Pulmonary artery endothelial cell (primary cell): ENCODE measurements at places on chromosomes 11 and 22. TPM values are rescaled to one million over a fixed set of nuclear protein-coding genes. Genes with fewer than 3 reads are reported as not detected.

DNA sequence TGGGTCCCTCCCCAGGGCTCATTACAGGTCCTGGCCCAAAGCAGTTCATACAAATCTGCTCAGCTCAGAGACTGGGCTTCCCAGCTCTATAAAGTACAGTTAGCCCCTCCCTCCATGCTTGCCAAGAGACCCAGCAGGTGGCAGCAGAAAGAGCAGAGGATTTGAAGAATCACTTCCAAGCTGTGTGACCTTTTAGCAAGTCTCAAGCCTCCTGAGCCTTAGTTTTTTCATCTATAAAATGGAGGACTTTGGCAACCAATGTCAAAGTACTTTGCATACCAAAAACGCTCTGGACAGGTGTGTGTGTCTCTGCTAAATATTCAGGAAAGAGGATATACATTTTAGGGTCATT lies 26.6 kb downstream of the RELT start:
- no peak for DNase-seq

DNA sequence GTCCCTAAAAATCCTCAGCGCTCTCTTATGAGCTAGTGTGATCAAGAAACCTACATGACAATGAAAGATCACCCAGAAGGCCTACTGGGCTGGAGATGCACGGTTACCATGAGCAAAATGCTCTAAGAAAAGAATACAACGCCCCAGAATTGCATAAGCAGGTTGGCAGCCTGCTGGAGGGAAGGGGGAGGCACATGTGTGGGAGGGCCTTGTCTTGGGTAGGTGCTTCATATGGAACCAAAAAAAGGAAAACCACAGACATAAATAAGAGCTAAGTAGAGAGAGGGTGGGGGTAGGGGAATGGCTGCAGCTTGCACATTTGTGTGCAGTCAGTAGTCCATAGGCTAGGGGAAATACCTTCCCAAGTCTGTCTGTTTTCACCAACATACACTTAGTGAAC lies 2.8 kb downstream of the SIAE start:
- no peak for DNase-seq

DNA sequence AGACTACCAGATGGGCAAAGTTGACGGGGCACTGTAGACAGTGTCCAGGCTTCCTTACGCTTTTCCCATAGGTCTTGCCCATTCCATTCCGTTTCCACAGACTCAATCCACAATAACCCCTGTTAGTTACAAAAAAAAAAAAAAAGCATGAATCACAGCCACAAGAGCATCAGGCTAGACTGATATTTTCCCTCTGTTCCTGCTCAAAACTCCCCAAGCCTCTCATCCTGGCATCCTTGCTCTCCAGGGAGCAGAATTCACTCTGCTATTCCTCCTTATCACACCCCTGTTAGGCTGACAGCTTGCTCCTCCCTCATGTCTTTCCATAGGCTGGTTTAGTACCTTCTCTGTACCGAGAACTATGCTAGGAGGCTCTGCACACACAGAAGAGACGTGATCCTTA lies 42.2 kb downstream of the TMEM123 start:
- no peak for DNase-seq

DNA sequence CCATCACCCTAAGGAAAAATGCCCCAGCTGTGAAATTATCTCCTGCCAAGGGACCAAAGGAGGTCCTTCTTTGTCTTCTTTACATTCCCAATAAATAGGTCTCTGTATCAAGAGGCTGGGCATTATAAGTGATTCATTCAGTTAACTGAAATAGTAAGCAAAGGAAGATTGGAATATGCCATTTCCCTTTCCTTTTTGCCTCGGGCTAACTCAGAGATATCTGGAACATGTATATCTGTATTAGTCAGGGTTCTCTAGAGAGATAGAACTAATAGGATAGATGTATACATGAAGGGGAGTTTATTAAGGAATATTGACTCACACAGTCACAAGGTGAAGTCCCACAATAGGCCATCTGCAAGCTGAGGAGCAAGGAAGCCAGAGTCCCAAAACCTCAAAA lies 15.3 kb upstream of the CWF19L2 start:
- no peak for DNase-seq

DNA sequence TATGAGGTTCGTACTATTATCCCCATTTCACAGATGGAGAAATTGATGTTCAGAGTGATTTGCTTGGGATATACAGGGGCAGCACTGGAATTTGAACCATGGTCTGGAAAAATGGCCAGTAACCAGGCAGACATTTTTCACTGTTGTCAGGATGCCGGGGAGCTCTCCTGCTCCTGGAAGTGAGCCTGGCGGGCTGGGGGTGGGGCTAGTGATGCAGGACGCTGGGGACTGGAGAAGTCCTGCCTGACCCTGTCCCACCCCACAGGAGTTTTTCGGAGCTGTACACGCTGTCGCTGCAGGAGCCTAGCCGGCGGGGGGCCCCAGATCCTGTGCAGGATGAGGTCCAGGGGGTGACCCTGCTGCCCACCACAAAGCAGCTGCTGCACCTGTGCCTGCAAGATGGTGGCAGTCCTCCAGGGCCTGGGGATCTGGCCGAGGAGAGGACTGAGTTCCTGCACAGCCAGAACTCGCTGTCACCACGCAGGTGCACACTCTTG lies 11.1 kb downstream of the SIPA1 start:
- DNase-seq = no peak

- no peak for DNase-seq
Measured at GRCh38 chr11:3885855-3886254, 30.4 kb downstream of the STIM1 start.

DNA sequence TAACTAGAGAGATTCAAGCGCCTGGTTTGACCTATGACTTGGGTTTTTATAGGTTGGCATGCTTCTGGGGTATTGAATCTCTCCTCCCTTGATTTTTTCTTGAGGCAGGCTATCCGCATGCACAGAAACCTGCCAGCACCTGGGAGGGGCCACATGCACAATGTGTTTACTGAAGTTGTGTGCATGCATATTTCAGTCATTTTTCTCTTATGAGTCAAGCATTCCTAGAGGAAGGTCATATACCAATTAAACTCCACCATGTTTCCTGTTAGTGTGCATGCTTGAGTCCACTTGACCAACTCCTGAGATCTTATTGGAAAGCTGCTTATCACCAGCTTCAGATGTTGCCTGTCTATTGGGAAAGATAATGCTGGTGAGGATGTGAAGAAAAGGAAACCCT lies 1718.4 kb downstream of the LRRC4C start:
- DNase-seq = no peak

The GLYATL2 gene
- not detected in 2 replicates for total RNA-seq

DNA sequence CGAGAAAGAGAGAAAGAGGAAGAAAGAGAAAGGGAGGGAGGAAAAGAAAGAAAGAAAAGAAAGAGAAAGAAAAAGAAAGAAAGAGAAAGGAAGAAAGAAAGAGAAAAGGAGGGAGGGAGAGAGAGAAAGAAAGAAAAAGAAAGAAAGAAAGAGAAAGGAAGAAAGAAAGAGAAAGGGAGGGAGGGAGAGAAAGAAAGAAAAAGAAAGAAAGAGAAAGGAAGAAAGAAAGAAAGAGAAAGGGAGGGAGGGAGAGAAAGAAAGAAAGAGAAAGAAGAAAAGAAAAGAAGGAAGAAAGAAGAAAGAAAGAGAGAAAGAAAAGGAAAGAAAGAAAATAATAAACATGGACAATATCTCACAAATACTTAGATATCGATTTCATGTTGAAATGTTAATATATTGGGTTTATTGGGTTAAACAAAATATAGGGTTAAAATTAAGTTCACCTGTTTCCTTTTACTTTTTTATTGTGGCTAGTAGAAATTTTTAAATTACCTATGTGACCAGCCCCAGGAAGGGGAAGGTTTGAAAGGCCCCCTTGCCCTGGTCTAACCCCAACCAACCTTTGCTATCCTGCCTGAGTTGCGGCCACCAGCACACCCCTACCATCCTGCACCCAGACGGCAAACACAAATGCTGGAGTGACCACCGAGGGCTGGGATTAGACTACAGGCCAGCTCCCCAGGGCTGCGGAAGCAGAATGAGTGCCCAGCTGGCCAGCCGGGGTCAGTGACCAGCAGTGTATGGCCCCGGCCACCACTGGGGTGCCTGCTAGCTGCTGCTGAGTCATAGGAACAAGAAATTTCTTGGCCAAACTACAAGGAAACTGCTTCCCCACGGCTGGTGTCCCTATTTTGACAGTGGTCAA lies 81.0 kb upstream of the FGF3 start:
- DNase-seq = peak; percentile 35

GRCh38 chr11:1844221-1845094 lies 5.7 kb downstream of the TNNI2 start:
- DNase-seq = no peak

- no peak for DNase-seq
Measured at GRCh38 chr11:129090056-129090455, 102.1 kb downstream of the ARHGAP32 start.

GRCh38 chr22:32745251-32745995 lies 56.1 kb upstream of the TIMP3 start:
- no peak for DNase-seq

DNA sequence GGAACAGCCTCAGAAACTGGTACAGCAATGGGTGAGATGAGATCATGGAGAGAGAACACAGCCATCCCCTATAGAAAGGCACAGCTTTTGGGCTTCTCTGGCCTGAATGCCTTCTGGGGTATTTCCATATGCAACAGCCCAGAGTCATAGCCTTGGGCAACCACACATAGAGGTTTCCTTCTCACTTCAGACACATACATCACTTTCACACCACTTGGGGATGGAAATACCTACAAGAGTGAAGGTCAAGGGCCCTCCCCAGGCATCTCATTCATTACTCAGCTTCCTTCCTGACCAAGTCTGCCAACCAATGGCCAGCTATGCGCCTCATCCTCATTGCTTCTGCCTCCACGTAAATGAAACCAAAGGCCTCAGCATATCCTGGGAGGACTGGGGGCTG lies 17.7 kb upstream of the OLFML1 start:
- DNase-seq = no peak

DNA sequence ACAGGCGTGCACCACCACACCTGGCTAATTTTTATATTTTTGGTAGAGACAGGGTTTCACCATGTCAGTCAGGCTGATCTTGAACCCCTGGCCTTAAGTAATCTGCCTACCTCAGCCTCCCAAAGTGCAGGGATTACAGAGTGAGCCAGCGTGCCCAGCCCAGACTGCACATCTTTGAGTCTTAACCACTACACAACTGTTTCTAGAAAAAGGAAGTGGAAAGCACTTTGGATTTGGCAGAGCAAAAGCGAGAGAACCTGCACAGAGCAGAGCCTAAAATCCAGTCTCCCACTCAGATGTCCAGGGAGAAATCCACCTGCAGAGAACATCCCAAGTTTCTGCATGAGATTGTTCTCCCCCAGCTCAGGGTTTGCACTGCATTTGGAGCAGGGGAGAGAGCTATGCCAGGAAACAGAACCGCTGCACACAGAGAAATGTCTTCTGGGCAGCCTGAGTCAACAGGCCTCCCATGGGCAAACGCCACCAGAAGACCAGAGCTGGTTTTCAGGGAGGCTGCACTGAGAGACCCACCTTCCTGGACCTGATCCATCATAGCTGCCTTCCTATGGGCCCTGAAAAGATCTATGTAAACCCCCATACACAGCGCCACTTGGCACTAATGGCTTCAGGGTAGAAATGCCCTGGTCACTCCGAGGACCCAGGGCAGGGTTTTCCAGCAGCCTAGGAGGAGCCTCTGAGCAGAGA lies 54.0 kb downstream of the RPUSD4 start:
- no peak for DNase-seq

GRCh38 chr11:124233376-124233775 lies 7.5 kb upstream of the OR8G1 start:
- DNase-seq = no peak
